ENCODE measurements at places on chromosomes 4 and X.

GRCh38 chr4:179709961-179710624 lies 2267.9 kb upstream of the AGA start:
- no peak for DNase-seq

GRCh38 chr4:44675366-44675765 lies 2.9 kb upstream of the GUF1 start:
- no peak for DNase-seq

GRCh38 chrX:68571610-68572311 lies 72.9 kb downstream of the YIPF6 start:
- DNase-seq = peak; percentile 19

- no peak for DNase-seq
Observed at GRCh38 chr4:143215873-143216272, 31.2 kb downstream of the USP38 start.

DNA sequence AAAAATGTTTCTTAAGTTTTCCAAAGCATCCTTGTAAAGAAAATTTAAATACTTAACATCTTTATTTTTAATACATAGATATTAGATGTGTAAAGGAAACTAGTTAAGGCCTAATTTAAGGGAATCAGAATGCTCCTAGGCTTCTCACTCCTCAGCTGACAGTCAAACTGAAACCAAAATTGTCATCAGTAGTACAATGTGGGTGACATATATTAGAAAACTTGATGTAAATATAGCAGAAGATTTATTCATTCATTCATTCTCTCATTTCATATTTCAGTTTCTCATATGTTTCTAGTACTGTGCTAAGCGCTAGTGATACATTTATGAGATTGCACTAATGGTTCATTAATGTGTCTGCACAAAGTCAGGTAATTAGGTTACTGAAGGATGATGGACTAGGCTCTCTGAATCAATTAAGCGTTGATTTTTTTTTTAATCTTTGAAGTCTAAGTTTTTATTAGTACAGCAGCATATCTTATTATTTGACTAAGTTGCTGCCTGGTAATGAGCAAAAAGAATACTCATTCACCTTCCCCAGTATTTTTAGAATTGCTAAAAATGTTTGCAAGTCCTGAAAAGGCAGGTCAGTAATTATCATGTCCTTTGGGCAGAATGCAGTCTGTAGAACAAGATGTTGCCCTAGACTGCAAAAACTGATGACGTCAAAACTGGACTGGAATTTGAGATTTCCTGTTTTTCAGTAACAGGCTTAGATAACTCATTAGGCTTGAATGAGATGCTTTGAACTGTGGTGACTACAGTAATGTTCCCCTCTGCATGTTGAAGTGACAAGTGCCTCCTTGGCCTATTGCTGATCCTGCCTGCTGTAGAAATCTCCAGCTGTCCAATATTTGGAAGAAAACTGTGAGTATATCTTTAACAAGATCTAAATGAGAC lies 128.7 kb downstream of the ARHGAP24 start:
- DNase-seq = peak; percentile 6

DNA sequence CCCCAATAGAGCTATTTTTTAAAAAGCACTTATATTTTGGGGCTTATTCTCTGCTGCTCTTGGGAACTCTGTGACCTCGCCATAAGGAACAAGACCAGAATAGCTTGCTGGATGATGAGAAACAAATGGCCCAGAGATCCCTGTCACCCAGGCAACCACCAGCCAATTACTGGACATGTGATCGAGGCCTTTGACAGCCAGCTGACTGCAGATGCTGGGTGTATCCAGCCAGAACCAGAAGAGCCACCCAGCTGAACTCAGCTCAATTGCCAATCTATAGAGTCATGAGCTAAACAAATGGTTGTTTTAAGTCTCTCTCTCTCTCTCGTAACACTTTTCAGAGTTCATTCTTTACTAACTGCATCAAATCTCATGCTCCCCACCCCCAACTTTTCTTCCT lies 24.4 kb upstream of the CITED1 start:
- DNase-seq = no peak

- DNase-seq = no peak
Observed at GRCh38 chrX:7904562-7904961, 22.7 kb downstream of the PNPLA4 start.

DNA sequence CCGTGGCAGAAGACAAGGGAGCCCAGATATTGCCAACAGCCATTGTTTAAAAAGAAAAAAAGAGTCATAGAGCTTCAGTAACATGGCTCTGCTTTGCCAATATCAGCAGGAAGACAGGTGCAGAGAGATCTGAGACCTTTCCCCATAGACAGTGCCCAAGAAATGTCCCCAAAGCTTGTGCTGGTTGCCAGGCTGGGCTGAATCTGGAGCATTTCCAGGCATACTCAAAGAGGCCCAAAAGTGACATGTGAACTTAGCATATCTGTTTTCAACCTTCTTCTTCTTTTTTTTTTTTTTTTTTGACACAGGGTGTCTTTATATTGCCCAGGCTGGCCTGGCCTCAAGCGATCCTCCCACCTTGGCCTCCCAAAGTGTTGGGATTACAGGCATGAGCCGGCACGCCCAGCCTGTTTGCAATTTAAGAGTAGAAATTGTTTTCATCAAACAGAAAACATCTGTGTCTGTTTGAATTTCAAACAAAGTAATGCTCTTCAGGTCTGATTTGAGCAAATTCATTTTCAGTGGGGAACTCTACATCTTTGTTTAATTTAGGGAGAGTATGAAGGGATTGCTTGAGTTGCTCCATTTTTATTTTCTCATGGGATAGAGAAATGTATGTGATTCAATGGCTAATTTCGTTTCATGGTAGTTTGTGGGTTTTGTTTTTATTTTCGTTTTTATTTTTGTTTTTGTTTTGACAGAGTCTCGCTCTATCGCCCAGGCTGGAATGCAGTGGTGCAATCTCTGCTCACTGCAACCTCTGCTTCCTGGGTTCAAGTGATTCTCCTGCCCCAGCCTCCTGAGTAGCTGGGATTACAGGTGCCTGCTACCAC lies 56.6 kb upstream of the RBM47 start:
- no peak for DNase-seq

GRCh38 chr4:168999809-169000208 lies 10.2 kb downstream of the CBR4 start:
- no peak for DNase-seq

- DNase-seq = peak; percentile 30
Observed at GRCh38 chr4:25180524-25181131, 20.4 kb upstream of the SEPSECS start.

GRCh38 chrX:154369449-154370299 lies 4.8 kb downstream of the FLNA start:
- DNase-seq = peak; percentile 57

- no peak for DNase-seq
Observed at GRCh38 chr4:76354517-76355473, 48.3 kb downstream of the STBD1 start.

GRCh38 chr4:81526706-81527105 lies 55.0 kb upstream of the RASGEF1B start:
- DNase-seq = no peak

GRCh38 chrX:37757082-37757481 lies 22.8 kb upstream of the CYBB start:
- DNase-seq = no peak

DNA sequence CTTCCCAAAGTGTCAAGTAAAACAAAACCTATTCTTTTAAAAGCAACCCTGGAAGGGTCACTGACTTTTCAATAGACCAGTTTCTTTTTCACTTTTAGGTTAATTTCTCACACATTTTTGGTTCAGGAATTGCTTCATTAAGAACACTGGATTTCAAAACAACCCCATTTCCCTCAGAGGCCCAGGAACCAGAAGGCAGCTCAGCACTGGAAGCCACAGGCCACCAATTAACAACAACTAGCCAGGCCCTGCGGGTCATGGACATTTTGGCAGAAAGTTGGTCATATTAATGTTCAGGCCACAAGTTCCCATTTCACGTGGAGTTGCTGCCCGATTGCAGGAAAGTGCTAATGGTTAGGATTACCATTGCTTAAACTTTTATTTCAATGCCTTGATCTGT lies 39.8 kb downstream of the HAND2 start:
- no peak for DNase-seq

DNA sequence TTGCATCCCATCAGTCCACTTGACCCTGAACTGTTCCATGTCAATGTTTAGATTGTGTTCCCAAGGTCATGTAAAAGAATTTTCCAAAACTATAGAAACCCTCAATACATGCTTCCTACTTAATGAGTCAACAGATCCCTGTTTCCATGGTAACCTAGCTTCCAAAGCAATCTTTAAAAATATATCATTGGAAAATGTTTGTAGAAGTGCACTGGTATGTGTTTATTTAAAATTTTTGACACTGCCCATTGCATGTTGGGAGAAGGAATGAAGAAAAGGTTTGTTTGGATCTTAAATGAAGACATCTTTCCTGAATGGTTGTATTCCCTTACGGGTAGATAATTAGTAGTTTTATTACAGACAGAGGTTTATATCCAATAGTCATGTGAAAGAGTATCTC lies 345.3 kb downstream of the GABRG1 start:
- DNase-seq = no peak

- DNase-seq = no peak
Observed at GRCh38 chr4:910366-911091, 21.6 kb downstream of the GAK start.

DNA sequence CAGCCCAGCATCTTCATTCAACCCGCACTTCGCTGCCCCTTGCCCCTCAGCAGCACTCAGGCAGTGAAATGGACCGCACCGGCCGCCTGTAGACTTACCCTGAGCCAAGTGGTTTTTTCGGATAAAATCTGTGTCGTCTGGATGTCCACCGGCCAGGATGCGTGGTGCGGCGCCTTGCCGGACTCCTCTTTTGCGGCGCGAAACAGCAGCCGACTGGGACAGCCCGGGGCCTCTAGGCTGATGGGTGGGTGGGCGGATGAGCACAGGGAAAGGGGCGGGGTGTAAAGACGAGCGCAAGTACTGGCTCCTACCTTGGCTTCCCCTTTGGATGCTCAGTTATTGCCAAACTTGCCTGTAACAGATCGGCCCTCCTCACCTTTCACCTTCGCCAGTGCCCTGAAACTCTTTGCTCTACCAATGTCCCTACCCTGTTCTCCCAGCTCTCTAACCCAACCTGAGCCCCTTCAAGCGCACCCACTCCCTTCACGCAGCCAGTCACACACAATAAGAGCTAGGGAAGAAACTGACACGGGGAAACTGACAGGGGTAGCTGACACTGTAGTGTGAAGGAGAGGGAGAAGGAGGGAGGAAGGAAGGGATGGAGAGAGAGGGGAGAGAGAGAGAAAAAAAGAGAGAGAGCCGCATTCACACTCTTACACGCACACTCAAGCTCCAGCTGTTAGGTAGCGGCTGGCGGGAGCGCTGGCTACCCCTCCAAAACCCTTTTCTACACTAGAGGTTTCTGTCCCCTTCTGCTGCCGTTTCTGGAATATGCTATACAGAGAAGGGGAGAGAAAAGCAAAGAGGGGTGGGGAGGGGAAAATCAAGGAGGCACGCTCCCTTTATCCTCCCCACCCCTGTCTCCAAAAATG lies 559 bp downstream of the TRPC5 start:
- no peak for DNase-seq

DNA sequence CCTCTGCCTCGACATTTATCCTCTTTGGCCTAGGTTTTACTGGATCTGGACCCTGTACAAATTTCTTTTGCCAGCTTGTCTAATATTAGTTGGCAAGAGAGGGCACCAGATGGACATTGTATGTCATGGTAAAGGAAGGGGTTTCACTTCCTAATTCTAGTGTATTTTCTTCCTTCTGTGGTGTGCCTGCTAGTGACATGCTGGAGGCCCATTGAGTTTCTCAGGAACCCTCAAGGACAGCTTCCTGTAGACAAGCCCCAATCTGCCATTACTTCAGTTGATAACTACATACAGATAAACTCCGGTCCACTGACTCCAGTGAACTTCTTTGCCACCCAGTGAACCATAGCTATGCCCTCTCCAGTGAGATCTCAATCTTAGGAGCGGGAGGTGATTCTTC lies 116.9 kb downstream of the STPG2 start:
- DNase-seq = no peak

- no peak for DNase-seq
Observed at GRCh38 chrX:119775517-119776238, 15.8 kb downstream of the RPL39 start.

GRCh38 chr4:172412851-172413580 lies 599.8 kb downstream of the GALNTL6 start:
- no peak for DNase-seq

DNA sequence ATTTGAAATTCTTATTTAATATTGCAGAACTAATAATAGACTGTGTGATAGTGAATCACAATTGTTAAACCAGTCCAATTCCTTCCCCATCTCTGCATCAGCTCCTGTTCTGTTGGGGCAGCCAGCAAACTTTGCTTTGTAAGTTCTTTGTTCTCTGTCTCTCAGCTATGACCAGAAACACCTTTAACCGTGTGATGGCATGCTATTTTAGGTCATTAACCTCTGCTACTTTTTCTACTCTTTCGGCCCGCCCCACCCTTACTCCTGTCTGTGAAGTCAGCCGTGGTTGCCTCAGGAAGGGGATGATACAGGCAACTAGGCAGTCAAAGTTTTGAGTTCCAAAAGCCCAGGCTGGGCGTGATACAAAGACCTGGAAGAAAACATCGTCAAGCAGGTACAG lies 51.3 kb upstream of the EGFL6 start:
- no peak for DNase-seq

DNA sequence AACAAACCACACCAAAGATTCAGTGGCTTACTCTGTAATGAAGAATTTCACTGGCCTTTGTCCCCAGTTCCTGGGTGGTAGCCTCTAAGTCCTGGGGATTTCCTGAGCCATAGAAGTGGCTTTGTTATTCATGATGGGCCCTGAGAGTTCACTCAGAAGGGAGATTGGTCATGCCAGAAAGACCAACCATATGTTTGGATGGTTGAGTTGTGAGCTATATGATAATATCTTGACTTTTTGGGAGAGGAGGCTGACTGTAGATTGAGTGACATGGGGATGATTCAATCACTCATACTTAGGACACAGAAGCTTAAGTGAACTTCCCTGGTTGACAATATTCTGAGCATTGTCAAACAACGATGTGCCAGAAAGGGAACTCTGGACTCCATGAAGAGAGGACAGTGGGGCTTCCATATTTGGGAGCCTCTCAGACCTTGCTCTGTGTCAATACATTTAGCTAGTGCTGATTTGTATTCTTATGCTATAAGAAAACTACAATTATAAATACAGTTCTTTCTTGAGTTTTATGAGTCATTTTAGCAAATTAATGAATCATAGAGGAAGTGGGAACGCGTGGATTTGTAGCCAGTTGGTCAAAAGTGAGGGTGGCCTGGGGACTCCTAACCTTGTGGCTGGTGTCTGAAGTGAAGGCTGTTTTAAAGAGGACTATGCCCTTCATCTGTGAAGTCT lies 392.0 kb downstream of the GBA3 start:
- DNase-seq = no peak

- no peak for DNase-seq
Observed at GRCh38 chrX:69616457-69617203, 717 bp downstream of the EDA start.

- no peak for DNase-seq
Observed at GRCh38 chr4:124777007-124777406, 64.5 kb upstream of the ANKRD50 start.

DNA sequence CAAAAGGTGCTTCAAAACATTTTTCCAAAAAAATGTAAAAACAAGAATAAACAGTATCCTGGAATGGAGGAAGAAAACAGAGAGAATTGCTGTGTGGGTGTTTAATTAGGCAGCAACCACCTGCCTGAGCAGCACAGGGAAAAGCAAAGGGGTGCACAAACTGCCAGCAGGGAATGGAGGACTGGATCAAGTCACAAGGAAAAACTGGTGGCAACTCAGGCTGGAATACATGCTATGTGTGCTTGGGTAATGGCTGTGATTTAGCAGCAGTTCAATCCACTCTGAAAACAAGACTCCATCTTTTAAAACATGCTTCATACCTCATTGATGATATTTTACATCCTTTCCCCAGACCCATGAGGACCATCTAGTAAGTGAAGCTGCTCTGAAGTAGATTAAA lies 179.5 kb downstream of the HS6ST2 start:
- DNase-seq = no peak

Measured in GM13977 (cell line).